ENCODE measurements at places on chromosomes 5 and 9. TPM values are rescaled to one million over a fixed set of nuclear protein-coding genes. Genes with fewer than 3 reads are reported as not detected.

FRRS1L gene
- total RNA-seq = not detected

SLC31A2 gene
- 5.1 TPM for total RNA-seq

DNA sequence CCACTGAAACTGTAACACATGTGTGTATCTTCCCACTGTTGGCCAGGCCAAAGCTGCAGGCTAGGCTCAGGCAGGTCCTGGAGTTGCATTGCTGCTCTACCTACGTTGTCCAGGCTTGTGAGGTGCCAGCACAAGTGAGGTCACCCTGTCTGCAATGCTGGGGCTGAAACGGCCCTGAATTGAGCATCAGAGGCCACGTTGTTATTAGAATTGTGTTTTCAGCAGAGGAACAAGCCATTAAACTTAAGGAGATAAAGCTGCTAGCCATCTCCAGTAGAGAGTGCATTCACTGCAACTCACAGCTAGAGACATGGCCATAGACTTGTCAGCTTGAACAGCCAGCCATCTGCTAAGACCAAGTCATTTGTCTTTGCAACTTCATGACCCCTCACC is 191.8 kb downstream of the SEMA6A start:
- DNase-seq = no peak
- H3K36me3 ChIP-seq = peaks cover 37% of the 10 kb centered on the region
- H3K4me3 ChIP-seq = no peak overlapping the region
- H3K27ac ChIP-seq = no peak overlapping the region
- H3K27me3 ChIP-seq = no peaks in the 10 kb centered on the region

GRCh38 chr9:104073770-104074133 is 20.4 kb upstream of the SMC2 start:
- no peak for DNase-seq
- no peaks in the 10 kb centered on the region for H3K4me1 ChIP-seq
- no peak overlapping the region for H3K27ac ChIP-seq
- no peaks in the 10 kb centered on the region for H3K36me3 ChIP-seq
- H3K27me3 ChIP-seq = peaks cover 17% of the 10 kb centered on the region

GRCh38 chr5:96058084-96058483 is 96.4 kb upstream of the ELL2 start:
- H3K36me3 ChIP-seq = no peaks in the 10 kb centered on the region
- no peak overlapping the region for H3K4me3 ChIP-seq
- H3K27me3 ChIP-seq = peaks cover 9% of the 10 kb centered on the region
- peaks cover 14% of the 10 kb centered on the region for H3K4me1 ChIP-seq
- no peak overlapping the region for H3K27ac ChIP-seq

GRCh38 chr9:128358090-128358489 is 13.1 kb upstream of the URM1 start:
- no peak overlapping the region for H3K27ac ChIP-seq
- no peak for DNase-seq
- no peaks in the 10 kb centered on the region for H3K27me3 ChIP-seq

- H3K4me3 ChIP-seq = peak overlapping the region; percentile 77
- H3K36me3 ChIP-seq = no peaks in the 10 kb centered on the region
- H3K4me1 ChIP-seq = peaks cover 32% of the 10 kb centered on the region
- peaks cover 34% of the 10 kb centered on the region for H3K27me3 ChIP-seq
These were observed 2.5 kb downstream of the FST start for GRCh38 chr5:53482717-53483638.

GRCh38 chr5:65721050-65721719 is 724 bp downstream of the SGTB start:
- H3K27me3 ChIP-seq = no peaks in the 10 kb centered on the region
- H3K36me3 ChIP-seq = no peaks in the 10 kb centered on the region
- peaks cover 25% of the 10 kb centered on the region for H3K4me1 ChIP-seq

GRCh38 chr5:97554977-97555643 is 372.1 kb upstream of the RIOK2 start:
- no peak overlapping the region for H3K4me3 ChIP-seq
- no peaks in the 10 kb centered on the region for H3K4me1 ChIP-seq

GRCh38 chr5:9335754-9336495 is 209.9 kb downstream of the SEMA5A start:
- H3K4me3 ChIP-seq = no peak overlapping the region
- H3K27me3 ChIP-seq = no peaks in the 10 kb centered on the region
- no peaks in the 10 kb centered on the region for H3K36me3 ChIP-seq
- no peak overlapping the region for H3K27ac ChIP-seq
- no peak for DNase-seq
- no peaks in the 10 kb centered on the region for H3K4me1 ChIP-seq

- peaks cover 13% of the 10 kb centered on the region for H3K4me1 ChIP-seq
- H3K4me3 ChIP-seq = no peak overlapping the region
- no peaks in the 10 kb centered on the region for H3K27me3 ChIP-seq
- H3K27ac ChIP-seq = no peak overlapping the region
These were observed 48.3 kb downstream of the WHRN start for GRCh38 chr9:114456929-114457328.

Data from activated CD4-positive, alpha-beta memory T cell treated with anti-CD3 and anti-CD28 coated beads for 36 hours (primary cell).